Stimulated activated CD4-positive, alpha-beta T cell treated with anti-CD3 and anti-CD28 coated beads, TNF-alpha, amount 100 ng/mL, for 4 hours (primary cell): ENCODE measurements at places on chromosomes 16 and 17.

- DNase-seq: no peak
Measured at GRCh38 chr17:43467981-43468581, 15.7 kb upstream of the DHX8 start.

- no peak for DNase-seq
Measured at GRCh38 chr17:58985971-58986370, 120.7 kb downstream of the TRIM37 start.

- DNase-seq: no peak
Measured at GRCh38 chr17:53150101-53150698, 672.5 kb upstream of the KIF2B start.

- DNase-seq: no peak
Measured at GRCh38 chr16:4570688-4571321, 14.7 kb downstream of the C16orf96 start.

- DNase-seq: no peak
Measured at GRCh38 chr17:36736201-36737156, 135.1 kb downstream of the MRM1 start.

GRCh38 chr16:53852678-53853077 lies 148.7 kb downstream of the FTO start:
- DNase-seq: no peak

- DNase-seq: no peak
Measured at GRCh38 chr17:2214047-2214928, 89.3 kb downstream of the SMG6 start.

GRCh38 chr17:82009413-82009812 lies 13.3 kb downstream of the CENPX start:
- DNase-seq: no peak

DNA sequence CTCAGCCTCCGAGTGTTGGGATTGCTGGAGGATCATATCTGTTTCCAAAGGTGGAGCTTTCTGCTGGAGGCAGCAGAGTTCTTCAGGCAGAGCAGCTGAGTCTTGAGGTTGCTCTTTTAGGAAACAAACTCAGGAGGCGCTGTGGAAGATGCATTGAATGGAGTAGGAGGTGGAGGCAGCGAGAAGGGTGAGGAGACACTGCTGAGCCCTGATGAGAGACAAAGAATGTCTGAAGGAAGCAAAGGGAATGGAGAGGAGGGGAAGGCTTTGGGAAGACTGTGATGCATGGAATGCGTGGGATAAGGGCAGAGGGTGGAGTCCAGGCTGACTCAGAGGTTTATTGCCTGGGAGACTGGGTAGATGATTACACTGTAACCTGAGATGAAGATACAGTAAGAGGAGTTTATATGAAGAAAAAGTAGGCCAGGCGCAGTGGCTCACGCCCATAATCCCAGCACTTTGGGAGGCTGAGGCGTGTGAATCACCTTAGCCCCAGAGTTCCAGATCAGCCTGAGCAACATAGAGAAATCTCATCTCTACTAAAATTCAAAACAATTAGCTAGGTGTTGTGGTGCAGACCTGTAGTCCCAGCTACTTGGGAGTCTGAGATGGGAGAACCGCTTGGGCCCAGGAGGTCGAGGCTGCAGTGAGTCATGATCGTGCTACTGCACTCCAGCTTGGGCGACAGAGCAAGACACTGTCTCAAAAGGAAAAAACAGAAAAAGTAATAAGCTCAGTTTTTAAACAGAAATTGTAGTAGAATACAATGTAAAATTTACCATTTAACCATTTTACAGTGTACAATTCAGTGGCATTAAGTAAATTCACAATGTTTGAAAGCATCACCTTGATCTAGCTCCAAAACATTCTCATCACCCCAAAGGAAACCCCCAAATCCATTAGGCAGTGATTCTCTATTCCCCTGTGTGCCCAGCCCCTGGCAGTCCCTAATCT lies 17.8 kb upstream of the TMEM219 start:
- DNase-seq: no peak

DNA sequence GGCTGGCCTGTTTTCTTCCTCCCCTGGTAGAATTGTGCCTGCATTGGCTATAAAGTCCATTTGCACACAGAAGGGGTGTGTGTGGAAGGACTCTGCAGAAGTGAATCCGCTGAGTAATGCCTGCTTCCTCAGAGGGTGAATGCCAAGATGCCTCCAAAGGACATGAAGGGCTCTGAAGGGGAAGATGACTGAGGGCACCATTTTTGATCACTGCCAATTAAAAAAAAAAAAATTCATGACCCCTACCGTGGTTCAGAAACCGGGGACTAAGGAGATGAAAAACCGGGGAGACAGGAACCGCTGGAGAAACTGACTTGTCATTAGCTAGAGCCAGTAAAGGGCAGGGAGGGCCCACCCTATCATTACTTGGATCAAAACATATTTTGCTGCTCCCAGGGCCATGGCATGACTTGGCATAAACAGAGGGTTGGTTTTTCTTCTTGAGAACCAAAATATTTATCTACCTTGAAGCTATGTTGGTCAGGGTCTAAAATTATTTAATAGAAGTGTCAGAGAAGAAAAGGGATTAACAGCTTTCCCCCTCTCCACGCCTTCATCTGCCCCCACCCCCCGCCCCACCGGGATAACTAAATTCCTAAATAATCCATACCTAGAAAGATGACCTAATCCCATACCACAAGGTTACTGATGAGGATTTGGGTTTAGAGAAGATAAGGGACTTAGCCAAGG lies 3.6 kb upstream of the USP7 start:
- DNase-seq: no peak

GRCh38 chr17:37713624-37714023 lies 31.2 kb downstream of the HNF1B start:
- DNase-seq: no peak

DNA sequence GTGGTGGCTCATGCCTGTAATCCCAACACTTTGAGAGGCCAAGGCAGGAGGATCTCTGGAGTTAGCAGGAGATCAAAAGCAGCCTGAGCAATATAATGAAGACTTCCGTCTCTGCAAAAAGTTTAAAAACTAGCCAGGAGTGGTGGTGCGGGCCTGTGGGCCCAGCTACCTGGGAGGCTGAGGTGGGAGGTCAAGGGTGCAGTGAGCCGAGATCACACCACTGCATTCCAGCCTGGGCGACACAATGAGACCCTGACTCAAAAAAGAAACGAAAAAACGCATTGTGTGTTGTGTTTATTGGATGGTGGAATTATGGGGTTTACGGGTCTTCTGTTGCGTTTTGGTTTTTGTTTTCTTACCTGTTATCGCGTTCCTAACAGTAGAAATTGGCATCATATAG lies 863 bp upstream of the DDX19A start:
- no peak for DNase-seq

DNA sequence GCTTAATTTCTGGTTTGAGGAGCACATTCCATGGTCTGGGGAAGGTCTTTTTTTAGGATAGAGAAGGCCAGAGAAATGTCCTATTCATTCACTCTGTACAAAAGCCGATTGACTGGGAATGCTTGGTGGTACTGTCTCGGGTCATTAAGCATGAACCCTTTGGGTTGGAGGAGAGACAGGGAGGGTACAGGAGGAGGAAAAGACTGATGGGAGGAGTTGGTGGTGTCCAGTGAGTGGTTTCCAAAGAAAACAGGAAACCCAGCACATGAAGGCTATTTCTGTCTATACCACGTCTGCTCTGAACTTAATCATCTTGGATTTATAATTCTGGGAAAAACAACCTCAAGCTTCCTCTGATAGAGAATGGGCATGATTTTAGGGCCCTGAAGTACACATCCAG lies 111.9 kb downstream of the XYLT1 start:
- no peak for DNase-seq

DNA sequence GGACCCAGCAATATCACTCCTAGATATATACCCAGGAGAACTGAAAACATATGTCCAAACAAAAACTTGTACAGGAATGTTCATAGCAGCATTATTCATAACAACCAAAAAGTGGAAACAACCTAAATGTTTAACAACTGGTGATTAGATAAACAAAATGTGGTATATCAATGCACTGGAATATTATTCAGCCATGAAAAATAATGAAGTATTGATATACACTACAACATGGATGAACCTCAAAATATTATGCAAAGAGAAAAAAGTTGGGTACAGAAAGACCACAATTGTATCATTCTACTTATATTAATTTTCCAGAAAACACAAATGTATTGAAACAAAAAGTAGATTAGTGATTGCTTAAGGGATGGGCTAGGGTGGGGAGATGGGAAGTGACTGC lies 498.6 kb downstream of the GRIN2A start:
- DNase-seq: no peak

GRCh38 chr16:82544378-82545160 lies 82.2 kb upstream of the CDH13 start:
- no peak for DNase-seq

- DNase-seq: no peak
Measured at GRCh38 chr16:70709457-70709856, 23.6 kb upstream of the MTSS2 start.
